CMK (cell line): ENCODE measurements at places on chromosomes 5 and 9.

DNA sequence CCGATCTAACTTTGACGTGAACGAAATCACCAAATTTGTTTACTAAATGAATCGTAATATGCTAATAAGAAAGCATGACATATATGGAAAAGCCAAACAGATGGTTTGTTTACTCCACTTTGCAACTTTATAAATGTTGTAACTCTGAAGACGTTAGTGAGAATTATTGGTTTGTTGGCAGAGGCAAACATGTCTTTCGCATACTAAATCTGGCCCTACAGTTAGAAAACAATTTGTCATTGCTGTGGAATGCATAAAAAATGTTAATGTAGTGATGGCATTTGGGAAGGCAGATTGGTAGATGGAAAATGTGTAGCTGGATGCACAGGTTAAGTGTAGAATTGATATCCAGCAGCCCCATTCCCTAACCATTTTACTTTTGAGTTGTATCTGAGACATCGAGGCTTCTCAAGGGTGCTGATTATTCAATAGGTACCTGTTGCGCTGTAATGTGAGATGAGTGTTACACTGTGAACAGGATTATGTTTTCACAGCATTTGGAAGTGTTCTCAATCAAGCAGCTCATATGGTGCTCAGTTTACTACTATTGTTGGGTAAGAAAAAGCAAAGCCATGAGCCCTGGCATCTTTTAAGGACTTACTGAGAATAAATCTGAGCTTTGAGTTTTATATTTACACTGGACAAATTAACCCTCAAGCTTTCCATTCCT, 444.8 kb downstream of the BNC2 start:
- no peak for DNase-seq

GRCh38 chr9:36572515-36573418, at the start of gene MELK:
Gene MELK, plus strand, starts transcription at chr9:36572895. Its CDS starts 8,787 bp downstream, at chr9:36581682.
- peak; percentile 52 for DNase-seq

GRCh38 chr5:38802125-38802524, 43.7 kb upstream of the OSMR start:
- no peak for DNase-seq

- no peak for DNase-seq
These were observed 87.4 kb downstream of the CAMSAP1 start for GRCh38 chr9:135819905-135820304.

DNA sequence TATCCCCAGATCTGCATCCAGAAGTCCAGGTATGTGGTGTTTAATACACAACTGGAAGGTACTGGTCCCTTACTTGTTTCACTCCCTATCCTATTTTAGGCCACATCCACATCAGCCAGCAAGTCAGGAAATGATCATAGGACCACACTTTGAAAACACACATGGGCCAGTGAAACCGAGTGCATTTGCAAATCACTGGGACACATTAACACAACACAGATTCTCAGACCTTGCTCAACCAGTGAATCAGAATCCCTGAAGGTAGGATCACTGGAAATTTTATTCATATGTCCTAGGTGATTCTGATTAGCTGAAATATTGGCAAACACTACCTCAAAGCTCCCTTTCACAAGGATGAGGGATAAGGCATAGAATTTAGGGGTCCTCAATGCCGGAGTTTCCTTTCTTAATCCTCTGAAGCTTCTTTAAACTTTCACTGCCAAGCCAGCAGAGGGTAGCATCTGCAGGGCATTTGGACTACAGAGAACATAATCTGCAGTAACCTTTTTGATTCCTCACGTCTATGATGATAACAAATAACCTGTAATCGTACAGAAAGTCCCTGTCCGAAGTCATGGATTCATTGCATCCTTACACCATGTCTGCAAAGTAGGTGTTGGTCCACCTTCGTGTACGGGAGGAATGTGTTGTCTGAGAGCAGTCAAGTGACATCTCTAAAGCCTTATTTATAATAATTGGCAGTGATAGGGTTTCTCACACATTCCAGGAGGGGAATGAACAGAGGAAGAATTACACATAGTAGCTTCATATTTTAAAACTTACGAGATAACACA, 11.0 kb upstream of the ABLIM3 start:
- DNase-seq, result no peak

DNA sequence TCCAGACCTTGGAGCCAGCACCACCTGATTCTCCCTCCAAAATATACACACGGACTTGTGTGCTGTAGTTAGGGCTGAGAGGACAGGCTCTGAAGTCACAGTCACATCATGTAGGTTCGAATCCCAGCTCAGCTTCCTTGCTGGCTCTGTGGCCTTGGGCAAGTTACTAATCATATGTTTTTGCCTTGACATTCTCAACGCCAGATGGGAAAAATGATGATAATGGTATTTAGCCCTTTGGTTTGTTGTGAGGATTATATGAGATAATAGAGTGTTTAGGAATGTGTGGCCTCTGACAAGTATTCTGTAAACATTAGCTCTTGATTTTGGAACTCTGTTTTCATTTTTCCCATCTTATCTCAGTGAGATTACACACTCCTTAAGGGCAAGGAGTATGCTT, 72.5 kb downstream of the PLAC8L1 start:
- DNase-seq, result no peak

DNA sequence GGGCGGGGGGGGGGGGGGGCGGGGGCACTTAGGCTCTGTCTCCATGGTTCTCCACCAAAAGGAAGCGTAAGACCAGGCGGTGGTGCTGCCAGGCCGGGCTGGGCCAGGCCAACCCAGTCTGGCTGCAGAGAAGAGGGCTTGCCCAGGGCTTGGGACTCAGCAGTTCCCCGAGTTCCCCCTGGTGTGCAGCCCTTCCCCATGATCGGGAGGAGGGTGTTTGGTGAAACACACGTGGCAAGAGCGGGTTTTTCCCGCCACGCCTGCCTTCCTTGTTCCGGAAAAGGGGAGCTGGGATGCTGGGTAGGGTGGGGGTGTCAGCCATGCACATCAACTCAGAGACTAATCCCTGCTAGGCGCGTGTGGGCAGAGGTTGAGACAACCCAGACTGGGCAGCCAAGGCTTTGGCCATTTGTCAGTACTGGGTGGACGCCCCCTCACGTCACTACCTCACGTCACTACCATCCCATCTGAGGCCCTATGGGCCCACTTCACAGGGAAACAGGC, 32.9 kb downstream of the PRRX2 start:
- no peak for DNase-seq

DNA sequence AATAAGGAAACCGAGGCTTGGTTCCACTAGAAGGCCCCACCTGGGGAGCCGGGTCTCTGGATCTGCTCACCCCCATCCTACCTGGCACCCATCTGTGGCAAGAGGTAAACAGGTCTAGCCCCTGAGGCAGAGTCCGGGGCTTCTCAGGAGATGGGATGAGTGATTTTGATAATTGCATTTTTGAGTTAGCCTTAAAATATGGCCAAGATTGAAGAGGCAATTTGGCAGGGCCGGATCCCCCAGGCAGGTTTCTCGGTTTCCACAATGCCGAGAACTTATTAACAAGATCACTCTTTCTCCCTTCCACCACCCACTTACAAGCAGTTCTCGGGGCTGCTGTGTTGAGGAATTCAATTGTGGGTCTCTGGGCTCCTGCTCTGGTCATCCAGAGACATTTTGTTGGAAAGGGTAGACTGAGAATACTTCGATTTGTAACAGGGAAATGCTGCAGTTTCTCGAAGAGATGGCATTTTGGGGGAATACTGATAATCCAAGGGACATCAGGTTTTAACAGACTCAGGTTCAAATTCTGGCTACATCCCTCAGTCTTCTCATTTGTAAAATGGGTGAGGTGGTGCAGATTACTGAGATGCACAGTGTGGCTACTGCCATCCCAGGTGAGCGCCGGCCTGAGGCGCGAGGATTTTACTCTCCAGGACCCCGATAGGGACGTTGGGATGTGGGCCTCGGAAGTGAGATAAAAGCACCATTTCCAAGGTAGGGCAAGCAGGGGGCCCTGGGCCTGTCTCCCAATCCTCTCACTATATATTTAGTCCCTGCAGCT, 194.2 kb downstream of the CDK5RAP2 start:
- no peak for DNase-seq

DNA sequence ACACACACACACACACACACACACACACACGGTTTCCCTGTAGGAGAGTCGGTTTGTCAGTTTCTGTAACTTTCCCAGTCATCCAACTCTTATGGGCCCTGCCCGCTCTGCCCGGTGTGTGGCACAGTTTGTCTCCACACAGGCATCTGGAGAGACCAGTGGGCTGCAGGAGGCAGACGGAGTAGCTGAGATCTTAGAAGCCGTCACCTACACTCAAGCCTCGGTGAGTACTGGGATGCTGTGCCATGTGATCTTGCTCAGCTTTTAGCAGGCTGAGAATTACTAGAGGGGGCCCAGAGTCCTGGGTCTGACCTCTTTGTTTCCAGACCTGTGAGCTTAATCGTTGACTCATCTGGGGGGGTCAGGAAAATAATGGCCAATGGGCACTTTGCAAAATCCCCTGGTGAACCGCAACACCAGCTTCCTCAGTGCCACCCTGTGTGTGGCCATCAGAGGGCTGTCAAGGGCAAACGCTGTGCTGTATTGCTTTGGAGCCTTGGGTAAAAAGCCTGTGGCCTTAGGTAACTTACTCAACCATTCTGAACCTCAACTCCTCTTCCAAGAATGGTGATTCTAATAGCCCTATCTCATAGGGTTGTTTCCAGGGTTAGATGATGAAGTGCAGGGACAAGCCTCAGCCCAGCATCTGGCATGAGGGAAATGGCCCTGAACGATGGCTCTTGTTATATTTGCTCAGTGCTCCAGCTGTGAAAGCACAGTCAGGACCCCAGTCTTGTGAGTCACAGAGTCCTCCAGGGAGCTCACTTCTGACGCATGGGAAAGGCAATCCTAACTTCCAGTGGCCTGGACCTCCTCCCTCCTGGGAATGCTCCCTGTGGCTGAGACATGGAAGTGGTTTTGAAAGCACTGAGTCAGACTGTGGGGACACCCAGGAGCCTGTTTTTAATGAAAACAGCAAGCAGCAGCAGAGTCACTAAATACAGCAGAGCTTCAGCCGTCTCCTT, 45.6 kb downstream of the COL15A1 start:
- DNase-seq, result no peak

- no peak for DNase-seq
These were observed 39.4 kb downstream of the RNF44 start for GRCh38 chr5:176497852-176498251.
